Activated gamma-delta T cell treated with Interleukin-2 at 50 U/mL for 16 hours (primary cell): ENCODE measurements at places on chromosomes 16 and 17.

DNA sequence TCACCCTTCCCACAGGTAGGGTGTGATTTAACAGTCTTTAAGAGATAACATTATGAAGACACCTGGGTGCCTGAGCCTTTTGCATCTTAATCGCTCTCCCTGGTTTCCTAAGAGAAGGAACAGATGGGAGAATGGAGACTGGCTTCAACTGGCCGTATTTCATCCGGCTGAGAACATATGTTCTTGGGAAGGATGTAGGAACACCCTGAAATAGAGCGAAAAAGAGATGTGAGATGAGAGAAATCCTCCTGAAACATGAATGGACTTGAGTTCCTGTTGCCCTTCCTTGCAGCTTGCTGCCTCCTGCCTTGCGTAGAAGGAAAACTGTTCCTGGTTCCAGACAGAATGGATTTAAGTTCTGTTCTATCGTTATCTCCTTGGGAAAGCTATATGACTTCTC is 385.4 kb upstream of the RBFOX1 start:
- DNase-seq, result no peak

- DNase-seq, result no peak
These were observed 72.7 kb downstream of the GAS7 start for GRCh38 chr17:10125531-10126275.

DNA sequence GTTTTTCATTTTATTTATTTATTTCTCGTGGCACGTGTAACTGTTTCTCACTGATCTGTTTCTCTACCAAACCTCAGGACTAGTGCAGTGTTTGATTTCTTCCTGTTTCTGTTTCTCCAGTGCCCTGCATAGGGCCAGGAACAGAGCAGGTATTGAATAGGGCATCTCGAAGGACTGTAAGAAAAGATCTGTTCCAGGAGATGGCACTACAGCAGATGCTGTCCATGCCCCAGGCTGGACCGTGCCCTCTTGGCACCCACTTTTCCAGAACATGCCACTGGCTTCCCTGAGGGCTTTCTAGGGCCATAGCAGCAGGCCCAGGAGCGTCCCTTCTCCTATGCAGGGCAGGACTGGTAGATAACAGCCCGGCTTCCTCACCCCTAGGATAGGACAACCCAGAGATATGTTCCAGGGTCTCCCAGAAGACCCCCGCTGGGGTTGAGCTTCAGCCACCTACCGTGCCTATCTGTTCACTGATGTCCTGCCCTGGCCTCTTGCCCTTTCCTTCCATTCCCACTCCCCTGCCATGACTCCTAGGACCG is 4.4 kb downstream of the SNX20 start:
- DNase-seq, result no peak

DNA sequence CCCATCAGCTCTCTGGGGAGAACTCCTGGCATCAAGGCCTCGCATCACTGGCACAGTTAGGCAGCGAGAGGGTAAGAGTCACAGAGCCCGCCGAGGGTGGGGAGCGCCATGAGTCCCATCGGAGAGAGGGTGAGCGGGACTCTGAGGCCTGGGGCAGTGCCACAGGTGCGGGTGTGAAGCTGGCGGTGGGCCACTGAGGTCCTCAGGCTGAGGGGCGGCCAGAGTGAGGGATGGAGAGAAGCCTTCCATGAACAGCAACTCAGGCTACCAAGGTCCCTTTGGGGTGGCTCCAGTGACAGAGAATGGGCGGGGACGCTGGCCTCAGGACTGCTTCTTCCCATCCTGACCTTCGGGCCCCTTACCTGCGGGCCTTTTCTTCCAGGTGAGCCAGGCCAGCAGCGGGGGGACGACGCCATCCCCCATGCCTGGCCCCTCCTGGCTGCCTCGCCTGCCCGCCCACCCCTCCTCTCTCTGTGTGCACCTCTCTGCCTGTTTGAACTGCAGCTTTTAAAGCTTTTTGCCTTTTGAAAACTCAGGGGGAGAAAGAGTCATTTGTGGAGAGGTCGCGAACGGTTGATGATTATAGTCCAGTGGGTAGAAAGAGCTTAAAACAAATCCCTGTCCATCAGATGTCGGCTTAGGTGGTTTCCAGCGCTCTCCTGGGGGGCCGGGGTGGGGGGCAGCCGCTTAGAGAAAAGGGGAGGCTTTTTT is 149.3 kb upstream of the GSE1 start:
- no peak for DNase-seq

DNA sequence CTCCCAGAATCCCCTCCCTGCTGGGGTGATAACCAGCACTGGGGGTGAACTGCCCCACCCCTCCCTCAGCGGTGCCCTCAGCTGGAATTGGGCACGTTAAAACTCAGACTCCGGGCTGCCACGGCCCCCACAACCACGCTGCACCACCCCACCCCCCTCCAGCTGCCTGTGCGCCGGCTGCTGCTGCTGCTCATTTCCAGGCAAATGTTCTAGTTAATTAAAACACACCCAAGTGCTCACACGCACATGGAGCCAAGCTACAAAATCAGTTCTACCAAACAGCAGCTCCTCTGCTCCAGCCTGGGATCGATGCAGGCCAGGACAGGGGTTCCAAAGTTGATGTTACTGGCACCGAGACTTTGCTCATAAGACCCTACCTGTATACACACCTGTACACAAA is 180.5 kb downstream of the ZNF423 start:
- DNase-seq, result no peak
